ENCODE measurements at places on chromosomes 11 and 22.

DNA sequence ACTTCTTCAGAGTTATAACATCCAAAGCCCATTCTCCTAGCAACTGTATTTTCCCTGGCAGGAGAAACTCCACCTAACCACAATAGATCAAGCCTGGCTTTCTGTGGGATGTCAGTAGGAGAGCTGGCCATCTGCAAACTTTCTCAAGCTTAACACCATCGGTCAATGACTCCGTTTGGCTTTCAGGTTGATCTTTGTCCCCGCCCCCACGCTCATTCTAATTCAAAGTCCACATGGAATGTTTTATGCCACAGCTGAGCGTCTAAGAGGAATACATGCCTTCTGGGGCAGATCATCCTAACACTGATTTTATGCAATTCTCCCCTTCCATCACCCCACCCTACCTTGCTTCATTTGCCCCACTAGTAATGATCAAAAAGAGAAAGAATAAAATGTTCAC lies 4.8 kb downstream of the GVQW3 start:
- DNase-seq, result no peak

- no peak for DNase-seq
Measured at GRCh38 chr22:37999640-38000272, 15.4 kb upstream of the SOX10 start.

- no peak for DNase-seq
Measured at GRCh38 chr11:2277008-2277346, 6.6 kb upstream of the ASCL2 start.

DNA sequence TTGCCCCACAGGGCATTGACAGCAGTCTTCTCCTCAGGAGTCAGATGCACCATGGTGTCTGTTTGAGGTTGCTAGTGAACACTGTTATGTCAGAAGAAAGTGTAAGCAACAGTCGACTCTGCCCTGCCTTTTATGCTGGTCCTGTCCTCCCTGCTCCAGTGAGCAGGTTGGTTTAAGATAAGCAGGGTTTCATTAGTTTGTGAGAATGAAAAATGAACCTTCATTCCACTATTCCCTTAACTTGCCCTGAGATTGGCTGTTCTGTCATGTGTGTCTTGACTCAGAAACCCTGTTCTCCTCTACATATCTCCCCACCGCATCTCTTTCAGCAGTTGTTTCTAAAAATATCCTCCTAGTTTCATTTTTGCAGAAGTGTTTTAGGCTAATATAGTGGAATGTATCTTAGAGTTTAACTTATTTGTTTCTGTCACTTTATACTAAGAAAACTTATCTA lies at the start of gene HBD:
Gene HBD (minus strand): TSS at position 103 of the 454 bp plus-strand sequence. CDS start 50 bp downstream, at position 53.
- DNase-seq, result no peak

GRCh38 chr11:62513626-62514025 lies 33.0 kb downstream of the AHNAK start:
- no peak for DNase-seq

DNA sequence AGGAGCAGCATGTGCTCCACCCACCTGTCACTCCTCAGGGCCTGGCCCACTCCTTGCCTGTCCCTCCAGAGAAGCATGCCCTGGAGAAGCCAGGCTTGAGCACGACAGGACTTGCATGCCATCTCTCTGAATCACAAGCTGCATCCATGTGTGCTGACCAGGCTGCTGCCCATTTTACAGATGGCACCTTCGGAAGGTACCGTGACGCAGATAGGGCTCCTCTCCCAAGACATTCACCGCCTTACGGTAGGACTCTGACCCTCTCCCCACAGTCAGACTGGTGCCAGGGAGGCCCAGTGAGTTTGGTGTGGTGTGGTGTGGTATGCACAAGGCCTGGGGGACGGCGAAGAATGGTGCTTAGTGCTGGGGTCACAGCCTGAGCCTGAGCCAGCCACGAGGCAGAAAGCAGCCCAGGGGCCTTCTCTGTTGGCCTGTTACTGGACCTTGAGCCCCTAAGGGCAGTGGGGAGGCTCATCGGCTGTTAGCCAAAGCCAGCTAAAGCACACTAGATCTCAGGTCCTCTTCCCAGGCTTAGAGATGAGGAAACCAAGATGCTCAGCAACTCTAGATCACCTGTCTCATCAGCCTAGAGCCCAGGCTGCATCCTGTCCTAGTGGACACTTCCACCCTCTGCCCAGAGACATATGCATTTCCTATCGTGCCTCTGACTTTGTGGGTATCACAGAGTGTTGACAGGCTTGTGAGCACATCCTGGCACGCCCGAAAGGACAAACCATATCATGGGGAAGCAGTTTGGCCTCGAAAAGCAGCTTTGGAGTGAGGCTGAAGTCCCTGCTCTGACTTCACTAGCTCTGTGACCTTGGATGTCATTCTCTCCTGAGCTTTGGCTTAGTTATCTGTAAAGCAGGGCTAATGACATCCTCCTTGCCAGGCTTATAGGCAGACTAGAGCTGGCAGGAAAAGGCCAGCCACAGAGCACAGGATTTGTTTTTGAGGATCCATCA lies 17.8 kb downstream of the CYB5R2 start:
- no peak for DNase-seq

DNA sequence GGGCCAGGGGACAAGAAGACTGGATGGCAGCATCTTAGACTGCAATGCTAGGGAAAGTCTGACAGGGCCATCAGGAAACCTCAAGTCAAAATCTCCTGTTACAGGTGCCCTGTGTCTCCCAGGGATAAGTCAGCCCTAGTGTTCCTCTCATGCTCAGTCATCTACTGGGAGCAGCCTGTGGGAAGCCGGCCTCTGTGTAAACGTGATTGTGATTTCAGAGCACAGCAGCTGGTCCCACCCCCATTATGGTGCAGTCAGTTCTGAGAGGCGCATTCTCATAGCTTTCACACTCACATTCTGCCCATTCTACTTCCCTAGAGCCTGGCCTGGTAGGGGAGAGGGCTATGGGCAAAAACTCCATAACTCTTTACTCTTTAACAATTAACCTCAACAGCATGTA lies 7.2 kb upstream of the SLN start:
- no peak for DNase-seq

GRCh38 chr11:110566577-110566976 lies 136.8 kb downstream of the FDX1 start:
- DNase-seq, result no peak

DNA sequence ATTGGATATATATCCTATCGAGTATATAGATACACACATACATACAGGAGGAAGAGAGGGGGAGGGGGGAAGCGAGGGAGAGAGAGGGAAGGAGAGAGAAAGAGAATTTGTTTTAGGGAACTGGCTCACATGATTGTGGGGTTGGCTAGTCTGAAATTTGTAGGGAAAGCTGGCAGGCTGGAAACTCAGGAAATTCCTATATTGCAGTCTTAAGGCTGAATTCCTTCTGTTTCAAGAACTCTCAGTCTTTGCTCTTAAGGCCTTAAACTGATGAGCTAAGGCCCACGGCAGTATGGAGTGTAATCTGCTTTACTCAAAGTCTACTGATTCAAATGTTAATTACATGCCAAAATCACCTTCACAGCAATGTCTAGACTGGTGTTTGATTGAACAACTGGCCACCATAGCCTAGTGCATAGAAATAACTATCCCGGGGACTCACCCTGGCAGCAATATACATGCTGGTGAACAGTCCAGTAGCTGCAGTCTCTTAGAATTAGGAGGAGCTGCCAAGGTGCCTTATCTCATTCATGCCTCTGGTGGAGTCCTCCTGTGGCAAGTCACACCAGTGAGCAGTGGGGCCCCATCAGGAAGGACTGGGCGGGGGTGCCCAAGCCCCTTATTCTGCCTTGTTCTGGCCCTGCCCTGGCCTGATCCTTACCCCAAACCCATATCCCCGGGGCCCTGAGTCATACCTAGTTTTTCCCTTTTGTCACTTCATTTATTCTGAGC lies 59.7 kb upstream of the AMPD3 start:
- no peak for DNase-seq

DNA sequence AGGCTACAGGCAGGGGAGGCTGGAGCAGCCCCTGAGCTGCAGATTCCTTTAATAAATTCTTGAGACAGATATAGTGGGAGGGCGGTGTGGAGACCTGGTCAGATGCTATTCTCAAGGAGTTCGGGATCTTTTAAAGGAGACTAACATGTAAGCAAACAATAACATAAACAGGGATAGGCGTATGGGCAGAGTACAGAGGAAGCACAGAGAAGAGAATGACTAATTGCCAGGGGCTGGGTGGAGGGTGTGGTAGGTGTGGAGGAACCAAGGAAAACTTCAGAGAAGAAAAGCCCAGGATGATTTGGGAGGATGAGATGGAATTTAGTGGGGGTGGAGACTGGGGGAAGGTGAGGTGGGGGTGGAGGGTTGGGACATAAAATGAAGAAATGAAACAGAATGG lies 9.7 kb upstream of the HEPHL1 start:
- DNase-seq, result no peak

GRCh38 chr11:86874304-86875056 lies 74.1 kb downstream of the PRSS23 start:
- no peak for DNase-seq

DNA sequence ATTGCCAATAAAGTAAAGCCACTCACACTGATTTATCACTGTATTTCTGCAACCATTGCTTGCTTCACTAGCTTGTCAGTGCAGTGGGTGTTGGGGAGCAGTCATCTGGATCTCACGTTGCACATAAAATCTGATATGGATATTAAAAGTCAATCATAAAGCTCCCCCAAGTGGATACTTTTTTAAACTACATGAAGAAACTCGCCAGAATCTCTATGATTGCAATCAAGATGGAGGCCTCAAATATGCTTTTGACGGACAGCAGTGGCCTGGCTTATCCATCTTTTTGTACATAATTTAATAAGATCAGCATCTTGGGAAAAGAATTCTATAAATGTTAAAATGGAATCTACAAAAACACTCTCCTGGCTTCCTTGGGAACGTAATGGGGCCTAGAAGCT lies 137.7 kb downstream of the WT1 start:
- DNase-seq, result no peak

DNA sequence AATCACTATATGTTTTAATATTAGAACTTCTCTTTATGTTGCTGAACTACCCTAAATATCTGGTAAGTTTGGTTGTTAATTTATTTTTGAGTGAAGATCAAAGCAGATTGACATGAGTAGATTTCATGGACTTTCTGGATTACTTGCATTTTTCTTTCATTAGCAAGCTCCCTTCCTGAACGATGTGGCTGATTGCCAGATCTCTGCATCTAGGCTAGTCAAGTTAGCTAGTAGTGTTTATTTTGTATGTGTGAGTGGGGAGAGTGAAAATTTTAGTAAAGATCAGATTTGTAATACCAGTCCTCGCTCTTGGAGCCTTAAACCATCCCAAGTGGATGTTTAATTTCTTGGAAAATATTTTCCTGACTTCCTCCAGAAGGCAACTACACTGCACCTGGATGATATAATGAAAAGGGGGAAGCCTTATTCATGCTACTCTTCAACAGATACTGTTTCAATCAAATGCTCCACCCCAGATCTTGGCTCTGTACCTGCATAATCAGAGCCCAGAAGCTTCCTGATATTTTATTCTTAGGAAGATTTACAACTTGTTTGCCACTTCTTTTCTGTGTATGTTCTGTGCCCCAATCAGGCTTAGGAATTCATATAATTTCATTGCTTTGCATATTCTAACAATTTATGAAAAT lies 143.2 kb upstream of the GRIA4 start:
- no peak for DNase-seq

GRCh38 chr11:2929950-2930703 lies 907 bp upstream of the PHLDA2 start:
- DNase-seq, result no peak

Measured in GM06990 (cell line).